ENCODE measurements at places on chromosomes 5 and 9.

- DNase-seq = no peak
These were observed 6.8 kb upstream of the MRPS30 start for GRCh38 chr5:44801992-44802391.

DNA sequence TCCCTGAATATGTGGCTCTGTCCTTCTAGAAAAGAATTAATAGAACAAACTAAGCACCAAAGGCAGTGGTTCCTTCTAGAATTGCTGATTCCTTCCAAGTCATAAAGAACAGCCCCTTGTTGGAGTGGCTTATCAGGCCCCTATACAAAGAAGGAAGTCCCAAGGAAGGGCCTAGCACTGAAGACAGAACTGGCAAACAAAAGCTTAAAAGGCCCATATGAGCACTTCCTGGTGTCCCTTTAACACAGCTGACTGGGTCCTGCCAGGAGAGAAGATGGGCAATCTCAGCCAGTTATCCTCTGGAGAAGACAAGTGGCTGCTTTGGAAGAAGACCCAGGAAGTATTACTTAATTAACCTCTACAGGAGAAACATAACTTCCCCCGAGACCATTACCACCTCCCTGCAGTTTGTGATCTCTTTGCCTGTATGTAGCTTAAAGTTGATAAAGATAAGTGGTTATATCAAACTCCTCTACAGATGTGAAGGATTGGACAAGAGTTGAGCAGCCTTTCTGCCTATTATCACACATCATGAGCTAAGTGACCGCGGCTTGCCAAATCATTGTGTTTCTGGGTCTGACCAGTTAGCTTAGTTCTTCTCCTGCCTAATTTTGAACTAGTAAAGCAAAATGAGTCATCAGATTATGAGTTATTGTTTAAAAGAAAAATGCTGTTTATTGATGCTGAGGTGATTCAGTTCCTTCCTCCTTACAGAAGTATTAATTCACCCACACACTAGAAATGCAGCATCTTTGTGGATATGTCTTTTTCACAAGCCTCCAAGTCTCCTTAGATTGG is 13.3 kb upstream of the STING1 start:
- no peak for DNase-seq

- DNase-seq = peak; percentile 3
These were observed 16.1 kb upstream of the FRRS1L start for GRCh38 chr9:109182940-109183798.

DNA sequence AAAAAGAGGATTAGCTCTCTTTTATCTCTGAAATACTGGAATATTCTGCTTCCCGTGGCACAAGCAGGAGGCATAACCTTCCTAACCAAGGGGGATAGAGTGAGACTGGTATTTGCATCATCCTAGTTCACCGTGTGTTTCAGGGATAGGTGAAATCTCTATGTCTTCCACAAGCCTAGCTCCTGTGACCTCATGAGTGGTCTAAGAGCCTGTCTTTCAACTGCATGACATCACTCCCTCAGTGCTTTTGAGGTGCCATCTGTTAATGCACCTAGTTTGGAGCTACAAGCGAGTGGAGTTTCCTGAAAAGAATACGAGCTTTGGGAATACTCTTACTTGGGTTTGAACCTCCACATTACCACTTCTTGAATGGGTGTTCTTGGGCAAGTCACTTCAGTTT is 181.8 kb downstream of the PAPPA start:
- no peak for DNase-seq

DNA sequence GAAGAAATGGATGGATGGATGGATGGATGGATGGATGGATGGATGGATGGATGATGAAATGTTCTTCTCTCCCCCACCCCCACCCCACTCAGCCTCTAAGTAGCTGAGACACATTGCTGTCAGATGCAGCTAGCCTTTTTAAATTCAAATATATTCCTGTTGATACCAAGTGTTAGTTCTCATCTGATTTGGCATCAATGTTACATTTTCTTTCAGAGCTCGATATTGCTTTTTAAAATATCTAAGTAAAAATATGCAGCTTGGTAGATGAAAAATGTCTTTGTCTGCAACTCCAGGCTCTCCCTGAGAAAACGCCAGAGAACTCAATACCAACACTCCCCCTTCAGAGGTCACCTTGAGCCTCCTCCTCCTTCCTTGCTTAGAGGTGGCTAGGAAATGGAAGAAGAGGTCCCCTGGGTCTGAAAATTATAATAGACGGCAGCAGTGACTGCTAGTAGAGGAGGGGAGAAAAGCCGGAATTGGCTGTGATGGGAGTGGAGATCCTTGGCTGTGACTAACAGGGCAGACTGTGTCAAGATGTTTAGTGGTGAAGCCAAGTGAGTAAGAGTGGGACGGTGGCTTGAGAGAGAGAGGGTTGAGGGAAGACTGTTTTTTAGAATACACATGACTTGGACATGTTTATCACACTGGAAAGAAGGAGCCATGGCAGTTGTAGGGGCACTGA is 156.0 kb downstream of the ZNF462 start:
- DNase-seq = no peak

DNA sequence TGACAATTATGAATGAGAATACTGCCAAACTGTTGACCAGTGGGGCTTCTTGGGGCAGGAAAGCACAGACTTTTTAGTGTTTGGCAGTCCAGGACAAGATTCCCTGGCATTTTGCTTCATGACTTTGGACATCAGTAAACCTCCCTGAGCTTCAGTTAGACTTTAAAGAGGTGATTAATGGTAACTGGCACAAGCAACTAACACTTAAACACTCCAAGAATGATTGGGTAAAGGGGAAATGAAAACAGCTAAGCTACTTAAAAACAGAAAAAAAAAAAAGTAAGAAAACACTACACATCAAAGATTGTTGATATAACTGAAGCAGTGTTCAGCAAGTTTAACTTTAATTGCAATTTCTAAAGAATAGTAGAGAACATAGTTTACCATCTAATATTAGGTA is 13.4 kb downstream of the PAIP1 start:
- DNase-seq = no peak

- no peak for DNase-seq
These were observed 86.6 kb downstream of the MAMDC2 start for GRCh38 chr9:70130266-70130665.

DNA sequence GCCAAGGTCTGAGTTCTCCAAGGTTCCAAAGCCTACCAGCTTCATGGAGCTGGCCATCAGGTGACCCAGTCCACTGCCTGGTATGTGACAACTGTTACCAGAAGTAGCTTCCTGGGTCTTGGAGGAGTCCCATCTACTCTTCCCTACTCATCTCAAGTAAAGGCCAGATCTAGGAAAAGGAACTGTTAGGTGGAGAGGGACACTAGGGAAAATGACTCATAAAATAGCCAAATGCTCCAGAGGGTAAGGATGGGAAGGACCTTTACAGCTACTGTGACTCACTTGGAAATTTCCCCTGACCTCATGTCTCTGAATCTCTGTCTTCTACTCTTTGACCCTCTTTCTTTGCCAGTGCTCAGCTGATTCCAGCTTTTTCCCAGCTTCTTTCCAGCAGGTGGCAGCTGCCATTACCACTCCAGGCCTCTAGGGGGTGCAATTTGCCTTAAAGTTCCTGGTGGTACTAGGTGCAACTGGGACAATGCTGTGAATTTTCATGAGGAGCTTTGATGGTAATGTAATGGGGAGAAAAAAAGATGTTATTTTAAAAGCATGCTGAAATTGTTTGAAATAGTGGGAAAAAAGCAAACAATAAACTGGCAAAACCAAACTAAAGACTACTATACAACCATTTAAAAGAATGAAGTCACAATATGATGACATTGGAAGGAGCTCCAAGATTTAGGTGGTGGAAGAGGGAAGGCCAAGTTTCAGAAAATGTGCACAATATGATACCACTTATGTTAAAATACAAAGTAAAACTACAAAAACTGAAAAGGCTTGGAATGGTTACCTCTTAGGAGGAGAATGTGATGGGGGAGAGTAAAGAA is 27.1 kb upstream of the MYORG start:
- peak; percentile 68 for DNase-seq

DNA sequence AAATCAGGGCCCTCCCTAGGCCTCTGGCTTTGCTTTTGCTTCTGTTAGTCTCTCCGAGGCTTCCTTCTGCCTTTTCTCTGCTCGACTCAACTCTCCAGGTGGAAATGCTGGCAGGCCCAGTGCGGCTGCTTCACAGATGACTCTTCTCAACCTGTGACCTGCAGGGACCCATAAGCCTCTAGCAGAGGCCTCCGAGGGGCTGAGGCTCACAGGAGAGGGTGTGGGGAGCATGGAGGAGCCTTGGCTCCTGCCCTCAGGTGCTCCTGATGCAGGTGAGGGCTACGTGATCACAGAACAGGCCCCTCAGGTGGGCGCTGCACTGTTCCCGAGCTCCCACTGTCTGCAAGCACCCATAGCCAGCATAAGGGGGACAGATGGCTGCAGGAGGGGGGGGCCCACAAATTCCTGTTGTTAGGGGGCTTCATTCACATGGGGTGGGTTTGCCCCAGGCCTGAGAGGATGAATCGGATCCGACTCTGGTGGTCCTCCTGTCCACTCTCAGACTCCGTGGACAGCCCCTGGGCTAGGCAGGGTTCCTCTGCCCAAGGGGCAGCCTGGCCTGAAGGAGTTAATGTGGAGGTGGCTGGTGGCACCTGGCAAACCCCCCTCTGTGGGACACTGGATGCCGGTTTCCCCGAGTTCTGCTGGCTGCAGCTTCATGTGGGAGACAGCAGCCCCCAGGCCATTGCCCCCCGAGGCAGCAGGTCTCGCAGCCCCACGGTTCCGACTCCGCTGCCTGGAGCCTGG is 10.9 kb upstream of the FCN2 start:
- no peak for DNase-seq

GRCh38 chr5:145787996-145788395 is 47.1 kb downstream of the PRELID2 start:
- no peak for DNase-seq

All from dermis microvascular lymphatic vessel endothelial cell (primary cell).